Ovary (tissue), 10 donors: ENCODE measurements at places on chromosomes 3 and 15. TPM values are rescaled to one million over a fixed set of nuclear protein-coding genes. Genes with fewer than 3 reads are reported as not detected.

TNFAIP8L3 gene
- 11.6 TPM for polyA plus RNA-seq

SHC4 gene
- 1.8 TPM for polyA plus RNA-seq

POLG gene
- 19.8 TPM for polyA plus RNA-seq

- no peak for DNase-seq
Measured at GRCh38 chr3:5687230-5687629, 499.7 kb downstream of the EDEM1 start.

GRCh38 chr3:56137415-56137814 is 330.9 kb downstream of the ERC2 start:
- DNase-seq, result no peak

DNA sequence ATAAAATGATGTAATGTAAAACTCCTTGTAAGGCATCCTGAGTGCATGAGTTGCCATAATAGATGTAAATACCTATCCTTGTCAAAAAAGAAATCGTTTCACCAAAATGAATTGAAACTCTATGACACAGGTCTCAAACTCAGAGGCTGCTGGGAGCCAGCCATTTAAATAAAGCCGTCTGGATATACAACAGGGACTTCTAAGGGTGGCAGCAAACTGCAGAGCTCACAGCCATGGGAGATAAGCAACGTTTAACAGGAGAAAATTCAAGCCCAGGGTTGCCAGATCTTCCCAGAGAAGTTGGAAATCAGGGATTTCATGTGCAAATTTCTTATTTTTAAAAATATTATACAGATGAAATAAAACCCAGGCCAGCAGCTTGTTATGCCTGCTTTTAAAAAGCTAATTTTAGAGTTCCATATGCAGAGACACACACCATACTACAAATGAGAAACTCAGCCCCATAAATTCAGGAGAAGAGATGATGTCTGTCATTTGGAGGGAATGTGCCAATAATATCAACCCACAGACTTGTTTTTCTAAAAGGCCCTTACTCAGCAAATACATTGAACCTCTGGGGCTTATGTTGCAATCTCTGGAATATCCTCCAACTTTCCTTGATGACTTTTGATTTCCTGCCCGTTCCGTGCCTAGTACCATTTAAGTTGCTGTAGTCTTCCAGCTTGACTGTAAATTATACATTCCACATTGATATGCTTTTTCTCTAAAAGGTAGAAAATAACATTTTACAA is 75.6 kb downstream of the AQP9 start:
- DNase-seq, result no peak

DNA sequence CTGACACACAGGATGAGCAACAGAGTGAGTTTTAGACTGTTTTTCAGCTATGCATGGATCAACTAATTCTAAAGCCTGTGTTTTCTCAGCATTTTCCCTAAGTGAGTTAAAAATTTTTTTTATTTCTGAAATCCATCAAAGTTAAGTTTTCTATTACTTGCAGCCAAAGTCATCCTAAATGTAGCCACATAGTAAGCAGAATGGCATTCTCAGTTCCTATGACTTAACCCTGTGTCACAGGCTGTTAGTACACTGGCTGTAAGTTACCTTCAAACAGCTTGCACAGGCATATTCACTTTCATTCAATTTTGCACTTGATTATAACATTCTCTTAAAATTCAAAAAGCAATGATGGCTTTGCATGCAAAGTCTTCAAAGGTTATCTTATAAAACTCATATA is 368.2 kb downstream of the OCA2 start:
- no peak for DNase-seq

DNA sequence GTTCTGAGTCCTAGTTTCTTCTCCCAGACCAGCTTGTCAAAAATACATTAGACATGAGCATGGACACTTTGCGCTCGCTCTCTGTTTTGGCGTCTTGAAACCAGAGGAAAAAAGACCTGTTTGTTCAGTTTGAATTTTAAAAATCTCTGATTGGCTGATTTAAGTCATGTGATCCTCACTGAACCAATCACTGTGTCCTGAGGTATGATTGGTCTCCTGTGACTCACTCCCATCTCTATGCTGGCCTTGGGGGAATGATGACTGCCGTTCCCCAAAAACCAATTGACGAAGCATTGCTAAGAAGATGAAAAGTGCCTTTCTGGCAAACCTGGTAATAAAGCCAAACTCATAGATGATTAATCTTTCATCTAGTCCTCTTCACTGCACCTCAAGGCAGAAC is 256.5 kb downstream of the IL5RA start:
- no peak for DNase-seq

- DNase-seq, result no peak
Measured at GRCh38 chr3:63395960-63396359, 117.9 kb downstream of the SYNPR start.

- DNase-seq, result no peak
Measured at GRCh38 chr3:113717308-113717707, 20.9 kb upstream of the USF3 start.

DNA sequence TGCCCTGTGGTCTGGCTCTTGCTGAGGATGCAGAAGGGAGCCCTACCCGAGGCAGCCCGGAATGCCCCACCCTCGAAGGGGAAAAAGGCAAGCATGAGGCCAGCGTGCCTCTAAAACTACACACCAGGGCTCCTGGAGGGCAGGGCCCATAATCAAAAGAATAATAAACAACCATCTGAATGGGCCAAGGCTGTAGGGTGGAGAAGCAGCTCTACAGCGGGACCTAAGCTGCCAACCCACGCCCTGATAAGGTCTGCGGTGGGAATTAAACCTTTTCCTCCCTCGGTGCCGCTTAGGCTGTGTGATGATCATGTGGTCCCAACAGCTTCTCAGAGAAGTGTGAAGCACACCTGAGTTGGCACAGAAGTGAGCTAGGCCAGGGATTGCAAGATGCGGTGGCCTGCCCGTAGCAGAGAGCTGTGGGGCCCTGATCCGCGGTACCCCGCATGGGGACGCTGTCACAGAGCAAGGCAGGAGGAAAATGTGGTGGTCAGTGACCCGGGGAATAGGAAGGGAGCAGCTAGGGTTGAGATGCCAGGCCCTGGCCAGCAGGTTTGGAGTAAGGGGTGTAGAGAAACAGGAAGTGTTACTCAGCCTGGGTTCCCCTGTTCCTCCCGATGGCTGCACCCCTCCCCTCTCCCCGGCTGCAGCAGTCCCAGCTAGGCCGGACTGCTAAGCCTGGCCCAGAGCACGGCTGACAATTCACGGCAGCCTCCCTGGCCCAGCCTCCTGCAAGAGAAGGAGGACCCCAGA is 1.1 kb upstream of the C15orf62 start:
- no peak for DNase-seq

DNA sequence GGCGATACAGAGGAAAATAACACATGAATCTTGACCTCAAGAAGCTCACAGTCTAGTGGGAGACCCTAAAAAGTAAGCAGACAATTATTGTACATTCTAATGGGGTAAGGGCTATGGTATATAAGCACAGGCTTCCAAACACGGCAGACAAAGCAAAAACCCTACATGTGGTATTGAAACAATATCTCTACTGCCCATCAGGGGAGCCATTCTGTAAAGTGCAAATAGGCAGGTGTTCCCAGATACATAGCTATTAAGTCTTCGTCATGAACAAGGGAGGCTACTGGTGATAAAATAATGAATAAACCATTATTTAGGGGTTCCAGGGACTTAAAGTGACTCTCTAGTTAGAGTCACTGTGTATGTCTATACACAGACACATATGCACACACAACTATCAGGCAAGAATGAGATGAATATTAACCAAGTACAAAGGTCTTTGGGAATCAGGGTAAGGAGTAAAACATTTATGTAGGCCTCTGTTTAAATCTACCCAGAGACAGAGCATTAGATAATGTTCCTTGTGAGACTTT is 38.7 kb upstream of the ASB14 start:
- DNase-seq, result no peak

DNA sequence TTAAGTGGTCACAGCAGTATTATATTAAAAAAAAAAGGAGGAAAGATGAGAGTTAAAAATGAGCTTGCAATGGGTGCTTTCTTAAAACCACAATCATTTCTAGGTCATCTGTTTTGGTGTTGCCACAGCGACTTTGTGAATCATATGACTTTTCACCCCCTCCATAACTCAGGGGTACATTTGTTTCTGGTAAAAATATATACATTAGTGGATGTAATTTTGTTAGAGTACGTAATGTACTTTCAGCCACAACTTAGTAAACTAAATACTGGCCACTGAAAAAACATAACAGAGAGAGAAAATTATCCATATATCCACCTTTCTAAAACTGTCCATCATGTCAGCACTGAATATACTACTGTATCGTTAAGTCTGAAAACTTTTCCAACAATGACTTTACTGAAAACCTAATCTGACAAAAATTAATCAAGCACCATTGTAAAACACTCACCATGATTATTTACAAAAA is 3.4 kb downstream of the ANKRD28 start:
- DNase-seq, result no peak

DNA sequence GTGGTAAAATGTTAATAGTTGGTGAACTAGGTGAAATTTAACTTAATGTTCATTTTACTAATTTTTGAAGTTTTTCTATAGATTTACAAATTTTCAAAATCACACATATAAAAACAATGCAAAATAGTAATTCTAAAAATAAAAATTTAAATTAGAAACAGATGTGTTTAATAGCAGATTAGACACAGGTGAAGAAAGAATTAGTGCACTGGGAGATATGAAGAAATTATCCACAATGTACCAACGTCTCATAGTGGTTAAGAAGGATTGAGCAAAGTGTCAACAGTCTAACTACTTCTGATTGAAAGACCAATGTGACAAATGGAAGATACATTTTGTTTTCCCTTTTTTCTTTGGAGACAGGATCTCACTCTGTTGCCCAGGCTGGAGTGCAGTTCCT is 26.5 kb downstream of the SPG11 start:
- no peak for DNase-seq
